Stomach (tissue), 19 donors: ENCODE measurements at places on chromosomes 2 and 18. TPM values are rescaled to one million over a fixed set of nuclear protein-coding genes. Genes with fewer than 3 reads are reported as not detected.

DNA sequence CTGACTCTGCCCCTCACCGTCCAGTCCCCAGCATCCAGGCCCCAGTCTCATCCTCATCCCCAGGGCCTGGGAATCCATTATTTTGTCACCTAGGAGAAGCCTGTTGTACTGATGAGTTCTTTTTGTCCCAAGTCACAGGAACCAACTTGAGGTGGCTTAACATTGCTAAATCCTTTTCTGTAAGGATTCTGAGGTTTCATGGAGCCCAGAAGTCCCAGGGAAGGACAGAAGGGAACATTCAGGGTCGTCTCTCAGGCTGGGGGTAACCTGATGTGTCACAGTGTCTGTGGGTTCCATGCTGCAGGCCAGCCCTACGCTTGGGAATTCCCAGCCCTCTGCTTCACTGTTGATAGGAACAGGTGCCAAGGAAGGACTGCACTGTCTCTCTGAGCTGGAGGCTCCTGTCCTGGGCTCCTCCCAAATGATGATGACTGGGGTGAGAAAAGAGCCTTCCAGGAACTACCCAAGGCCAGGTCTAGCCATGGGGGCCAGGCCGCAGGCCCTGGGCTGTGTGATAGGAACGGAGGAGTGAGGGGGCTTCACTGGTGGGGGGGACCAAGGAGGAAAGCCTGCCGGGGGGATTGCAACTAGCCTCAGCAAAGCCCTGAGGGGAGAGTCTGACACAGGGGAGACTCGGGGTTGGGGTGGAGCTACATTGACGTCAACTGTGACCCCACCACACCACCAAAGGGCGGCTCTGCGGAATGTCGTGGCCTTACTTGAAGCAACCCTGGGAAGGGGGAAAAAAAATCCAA lies 145.7 kb downstream of the SMAD7 start:
- DNase-seq = peak; percentile 11

GRCh38 chr18:39845106-39845505 lies 2109.9 kb upstream of the PIK3C3 start:
- no peak for DNase-seq

DNA sequence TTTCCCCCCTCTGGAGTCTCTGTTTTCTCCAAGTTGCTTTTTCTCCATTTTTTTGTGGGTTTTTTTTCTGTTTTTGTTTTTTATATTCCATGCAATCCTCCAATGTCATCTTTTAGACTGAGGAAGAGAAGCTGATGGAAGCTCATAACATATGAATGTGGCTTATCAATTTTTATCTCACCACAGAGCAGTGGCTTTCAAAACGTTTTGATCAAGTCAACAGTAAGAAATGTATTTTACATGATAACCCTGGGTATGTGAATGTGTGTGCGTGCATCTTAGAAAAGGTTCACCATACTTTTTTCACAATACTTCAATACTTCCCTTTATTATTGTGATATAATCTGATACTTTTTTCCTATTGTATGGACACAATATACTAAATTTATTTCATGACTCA lies 64.6 kb upstream of the CDCA7 start:
- no peak for DNase-seq

- peak; percentile 54 for DNase-seq
Observed at GRCh38 chr2:1553671-1554295, 140.5 kb downstream of the TPO start.

GRCh38 chr2:128447538-128447995 lies 128.9 kb upstream of the HS6ST1 start:
- DNase-seq = peak; percentile 2

DNA sequence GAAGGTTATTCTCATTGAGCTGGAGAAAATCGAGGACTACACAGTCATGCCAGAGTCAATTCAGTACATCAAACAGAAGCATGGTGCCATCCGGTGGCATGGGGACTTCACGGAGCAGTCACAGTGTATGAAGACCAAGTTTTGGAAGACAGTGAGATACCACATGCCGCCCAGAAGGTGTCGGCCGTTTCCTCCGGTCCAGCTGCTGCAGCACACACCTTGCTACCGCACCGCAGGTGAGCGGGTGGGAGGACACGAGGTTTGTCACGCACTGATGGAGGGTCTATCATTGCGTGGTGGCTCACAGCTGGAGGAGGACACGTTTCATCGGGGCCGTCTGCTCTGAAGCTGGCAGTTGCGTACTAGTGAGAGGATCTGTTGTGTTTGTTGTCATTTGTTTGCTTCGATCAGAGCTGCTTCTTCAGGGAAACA lies 48.2 kb downstream of the IL1RL2 start:
- no peak for DNase-seq

DNA sequence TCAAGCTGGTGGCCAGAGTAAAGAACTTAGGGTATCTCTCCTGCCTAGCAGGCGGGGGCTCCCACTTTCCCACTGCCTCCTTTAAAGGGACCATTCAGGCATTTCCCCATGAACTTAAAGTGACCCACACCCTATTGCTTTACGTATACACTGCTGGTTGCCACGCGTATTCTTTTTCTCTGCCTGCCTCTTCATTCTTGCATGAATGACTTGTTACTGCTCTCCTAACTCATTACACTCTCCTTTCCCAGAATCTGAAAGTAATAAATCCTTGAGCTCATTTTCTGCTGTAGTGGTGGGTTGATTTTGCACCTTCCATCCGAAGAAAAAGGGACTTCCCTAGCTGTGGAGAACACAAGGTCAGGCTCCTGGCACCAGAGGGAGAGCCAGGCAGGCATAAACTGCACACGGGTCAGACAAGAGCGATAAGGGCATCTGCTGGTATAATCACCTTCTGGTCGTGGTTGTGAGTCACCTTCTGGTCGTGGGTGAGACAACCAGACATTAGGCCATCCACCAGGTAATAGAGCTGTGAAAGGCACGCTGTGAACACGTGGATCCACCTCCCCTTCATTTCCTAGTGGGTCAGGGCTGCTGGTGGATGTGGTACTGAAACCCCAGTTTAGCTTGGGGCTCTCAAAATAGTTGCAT lies 950.3 kb downstream of the SOCS6 start:
- DNase-seq = no peak

The PID1 gene
- total RNA-seq = 51.2 TPM

The WDR33 gene
- total RNA-seq = 11.7 TPM
